ENCODE measurements at places on chromosomes 11 and 22.

DNA sequence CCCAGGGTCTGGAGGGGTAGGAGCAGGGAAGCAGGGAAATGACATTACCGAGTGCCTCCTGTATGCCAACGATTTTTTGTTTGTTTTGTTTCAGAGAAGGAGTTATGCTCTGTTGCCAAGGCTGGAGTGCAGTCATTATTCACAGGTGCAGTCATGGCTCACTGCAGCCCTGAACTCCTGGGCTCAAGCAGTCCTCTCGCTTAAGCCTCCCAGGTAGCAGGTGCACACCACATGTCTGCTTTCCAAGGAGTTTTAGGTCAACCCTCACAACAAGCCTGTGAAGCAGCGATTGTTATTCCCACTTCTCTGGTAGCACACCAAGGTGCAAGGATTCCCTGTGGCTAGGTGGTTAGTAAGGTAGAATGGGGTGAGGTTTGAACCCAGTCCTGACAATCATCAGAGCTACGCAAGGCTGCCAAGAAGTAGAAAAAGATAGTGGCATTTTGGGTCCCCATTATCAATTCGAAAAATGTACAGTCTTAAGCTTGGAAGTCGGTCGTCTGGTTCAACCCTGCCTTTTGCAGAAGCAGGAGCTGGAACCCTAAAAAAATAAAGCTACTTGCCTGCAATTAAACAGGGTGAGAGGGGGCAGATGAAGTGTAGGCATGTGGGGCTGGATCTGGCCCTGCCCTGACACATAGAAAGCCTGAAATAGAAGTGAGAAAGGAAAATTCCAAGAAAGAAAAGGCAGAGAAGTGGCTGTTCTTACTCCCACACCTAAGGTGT is 9.1 kb downstream of the UCP3 start:
- DNase-seq, result no peak

DNA sequence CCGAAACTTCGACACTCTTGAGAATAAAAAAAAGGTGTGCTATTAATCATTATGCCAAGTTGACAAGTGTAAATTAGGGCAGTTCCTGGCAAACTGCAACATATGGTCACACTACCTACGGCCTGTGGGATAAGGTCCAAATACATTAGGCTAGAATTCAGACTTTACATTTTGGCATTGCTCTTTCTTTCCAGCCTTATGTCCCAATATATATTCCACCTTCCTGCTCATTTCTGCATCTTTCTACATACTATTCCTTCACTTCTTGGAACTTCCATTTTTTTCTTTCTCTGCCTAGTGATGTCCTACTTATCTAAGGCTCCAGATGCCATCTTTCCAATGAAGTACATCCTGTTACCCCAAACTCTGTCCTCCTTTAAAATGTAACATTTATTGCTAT is 577.2 kb downstream of the LRRC4C start:
- no peak for DNase-seq

DNA sequence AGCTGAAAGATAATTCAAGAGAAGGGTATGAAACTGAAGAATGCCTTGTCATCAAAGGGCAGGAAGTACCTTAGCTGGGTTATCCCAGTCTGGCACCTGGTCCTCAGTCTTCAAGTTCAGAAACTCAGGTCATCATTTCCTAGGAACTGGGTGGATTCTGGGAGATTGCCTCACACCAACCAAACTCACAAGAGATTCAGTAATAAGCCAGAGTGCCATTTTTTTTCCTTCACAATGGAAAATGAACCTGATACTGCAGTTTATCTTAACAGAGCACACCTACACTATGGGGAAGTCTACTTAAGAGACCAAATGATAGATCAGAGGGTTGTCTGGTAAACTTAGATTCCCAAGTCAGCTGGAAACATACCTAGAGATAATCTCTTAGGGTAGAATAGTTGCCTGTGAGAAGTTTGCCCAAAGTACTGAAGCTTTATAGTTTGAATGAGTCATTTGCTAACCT is 3.8 kb upstream of the BUD13 start:
- no peak for DNase-seq

- DNase-seq, result no peak
Observed at GRCh38 chr22:29087012-29087411, 14.2 kb downstream of the KREMEN1 start.

GRCh38 chr11:10625982-10626311 is 57.5 kb upstream of the LYVE1 start:
- DNase-seq, result no peak

- DNase-seq, result no peak
Observed at GRCh38 chr11:133922078-133922870, 34.5 kb downstream of the IGSF9B start.

GRCh38 chr11:19598876-19599486 is 113.7 kb upstream of the NAV2 start:
- no peak for DNase-seq
